ENCODE measurements at places on chromosomes 11 and 22. TPM values are rescaled to one million over a fixed set of nuclear protein-coding genes. Genes with fewer than 3 reads are reported as not detected.

CLDN25 gene
- total RNA-seq, result not detected

PAX6 gene
- not detected for total RNA-seq

DNA sequence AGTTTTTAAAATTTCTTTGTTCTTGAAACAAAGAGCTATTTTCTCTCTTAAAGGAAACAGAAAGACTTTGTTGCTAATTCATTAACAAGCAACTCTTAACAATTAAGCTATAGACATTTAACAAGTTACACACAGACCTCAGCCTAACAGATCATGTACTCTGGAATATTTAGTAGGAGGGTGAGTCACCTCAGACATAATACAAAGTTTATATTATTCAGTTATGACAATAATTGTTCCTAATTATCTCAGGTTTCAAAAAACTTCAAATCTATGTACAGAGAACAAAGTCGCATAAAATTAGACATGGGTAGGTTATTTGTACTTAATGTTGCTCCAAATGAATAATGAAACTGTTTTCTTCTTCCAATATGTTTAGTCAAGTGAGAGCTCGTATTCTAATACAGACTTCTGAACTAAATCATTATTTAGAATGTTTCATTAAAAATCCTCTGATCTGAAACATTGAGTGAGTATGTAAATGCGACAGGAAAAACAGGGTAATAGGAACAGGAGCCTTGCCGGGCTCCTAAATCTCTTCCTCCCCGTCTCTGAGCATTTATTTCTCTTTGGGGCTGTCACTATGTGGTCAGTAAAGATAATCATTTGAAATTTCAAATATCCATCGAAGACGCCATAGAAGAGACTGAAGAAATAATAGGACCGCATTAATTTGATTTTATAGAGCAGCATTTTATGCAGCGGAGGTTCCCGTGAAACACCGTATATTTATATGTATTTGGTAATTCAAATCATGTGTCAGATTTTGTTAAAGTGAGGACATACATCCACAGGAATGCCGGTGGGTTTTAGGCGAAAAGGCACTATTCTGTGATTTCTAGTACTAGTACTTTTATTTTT lies 8.7 kb upstream of the BARX2 start:
- no peak for DNase-seq

DNA sequence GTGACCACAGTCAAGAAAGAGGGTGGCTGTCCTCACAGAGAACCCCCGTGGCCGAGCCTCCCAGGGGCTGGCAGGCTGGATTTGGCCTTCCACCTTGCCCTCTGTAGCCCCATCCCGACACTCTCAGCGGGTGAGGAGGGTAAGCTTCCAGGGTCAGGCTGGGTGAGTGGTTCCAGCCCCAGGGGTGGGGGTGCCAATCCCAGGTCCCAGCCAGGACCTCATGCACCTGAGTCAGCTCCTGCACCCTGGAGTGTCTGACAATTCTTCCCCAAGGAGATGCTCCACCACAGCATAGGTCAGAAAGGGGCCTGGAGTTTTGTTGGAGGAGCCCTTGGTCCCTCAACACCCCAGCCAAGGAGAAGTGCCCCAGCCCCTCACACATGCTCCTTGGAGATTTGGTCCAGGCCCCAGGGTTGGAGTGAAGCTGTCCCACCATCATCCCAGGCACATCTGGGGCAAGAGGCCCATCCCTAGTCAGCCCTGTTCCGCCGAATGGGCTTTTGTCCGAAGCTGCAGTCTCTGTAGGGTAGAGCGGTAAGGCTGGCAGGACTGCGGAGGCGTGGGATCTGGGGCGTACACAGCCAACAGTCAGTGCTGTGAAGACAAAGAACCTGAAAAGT lies 8.4 kb downstream of the LINC01488 start:
- no peak for DNase-seq

DNA sequence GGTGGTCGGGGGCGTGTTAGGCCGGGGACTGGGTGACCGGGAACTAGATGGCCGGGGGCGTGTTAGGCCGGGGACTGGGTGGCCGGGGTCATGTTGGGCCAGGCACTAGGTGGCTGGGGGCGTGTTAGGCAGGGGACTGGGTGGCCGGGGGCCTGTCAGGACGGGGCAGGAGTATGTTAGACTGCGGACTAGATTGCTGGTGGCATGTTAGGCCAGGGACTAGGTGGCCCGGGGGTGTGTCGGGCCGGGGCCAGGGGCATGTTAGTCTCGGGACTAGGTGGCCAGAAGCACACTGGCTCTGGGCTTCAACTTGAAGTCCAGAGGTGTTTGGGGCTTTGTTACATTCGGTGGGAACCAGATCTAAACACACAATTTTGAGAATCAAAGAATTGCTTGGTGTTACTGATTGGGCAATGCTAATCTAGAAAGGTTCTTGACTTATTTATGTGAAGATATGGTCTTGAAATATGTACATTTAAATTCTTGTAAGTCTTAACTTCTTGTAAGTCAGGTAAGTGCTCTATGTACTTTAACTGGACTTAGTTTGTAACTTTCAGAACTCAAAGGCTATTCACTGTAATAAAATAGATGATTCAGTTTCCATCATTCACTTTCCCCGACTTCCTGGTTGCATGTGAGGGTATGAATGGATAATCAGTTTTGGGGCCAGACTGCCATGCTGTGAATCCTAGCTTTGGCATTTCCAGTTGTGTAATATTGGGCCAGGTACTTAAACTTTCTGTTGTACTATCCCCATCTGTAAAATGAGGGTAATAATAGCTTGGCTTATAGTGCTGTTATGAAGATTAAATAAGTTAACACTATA lies 1.1 kb downstream of the EXT2 start:
- DNase-seq, result no peak

CNGA4 gene
- total RNA-seq, result 0.27 TPM

DNA sequence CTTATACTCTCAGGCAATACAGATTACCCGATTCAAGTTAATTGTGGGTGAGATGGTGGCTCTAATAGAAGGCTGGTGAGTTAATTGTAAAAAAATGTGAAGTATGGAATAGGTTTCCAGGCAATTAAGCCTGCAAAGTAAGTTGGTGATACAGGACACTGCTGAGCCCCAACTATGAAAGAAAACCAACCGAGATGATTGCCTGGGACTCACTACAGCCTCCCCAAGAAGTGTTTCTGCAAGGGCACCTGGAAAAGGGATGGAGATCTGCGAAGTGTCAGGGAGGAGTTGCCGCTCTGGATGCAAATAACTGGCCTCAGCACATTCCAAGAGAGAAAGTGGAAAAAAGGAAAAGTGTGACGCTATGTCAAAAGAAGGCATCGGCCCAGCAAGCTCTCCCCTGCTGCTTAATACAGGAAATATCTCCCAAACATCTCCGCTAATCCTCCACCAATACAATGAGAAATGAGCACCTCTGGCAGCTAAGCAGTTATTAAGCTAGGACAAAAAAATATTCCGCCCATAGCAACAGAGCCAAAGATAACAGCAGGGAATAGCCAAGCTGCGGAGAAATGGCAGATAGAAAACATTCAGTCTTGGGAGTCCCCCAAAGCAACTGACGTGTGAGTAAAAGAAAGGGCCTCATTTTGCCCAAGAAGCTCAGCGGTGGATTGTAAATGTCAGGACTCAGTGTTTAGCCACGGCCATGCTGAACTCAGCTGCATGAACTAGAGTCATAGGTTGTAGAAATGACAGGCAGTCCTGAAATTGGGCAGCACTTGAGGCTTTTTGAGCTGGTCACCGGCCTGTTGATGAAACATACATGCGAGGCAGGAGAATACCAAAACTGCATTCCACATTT lies 133.7 kb downstream of the SNX19 start:
- no peak for DNase-seq

DNA sequence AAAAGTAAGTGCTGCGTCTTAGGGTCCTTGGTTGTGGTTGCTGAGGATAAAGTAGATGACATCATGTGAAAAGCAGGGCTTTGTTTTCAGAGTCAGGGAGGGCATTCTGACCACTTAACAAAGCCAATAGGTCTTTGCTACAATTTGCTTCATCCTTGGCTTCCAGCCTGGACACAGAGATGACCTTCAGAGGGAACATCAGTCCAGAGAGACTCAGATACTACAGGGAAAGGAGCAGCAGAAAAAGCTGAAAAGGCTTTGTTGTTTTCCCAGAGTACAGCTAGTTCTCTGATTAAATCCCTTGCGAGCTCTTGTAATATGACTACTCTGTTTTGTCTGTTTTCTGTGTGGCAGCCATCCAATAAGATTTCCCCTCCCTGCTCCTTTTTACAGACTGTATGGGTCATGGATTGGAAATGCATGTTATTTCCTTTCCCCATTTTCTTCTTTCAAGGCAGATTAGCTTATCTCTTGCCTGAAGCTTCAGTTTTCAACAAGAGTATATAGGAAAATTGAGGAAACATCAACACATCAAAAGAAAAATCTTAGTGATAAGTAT lies 31.9 kb downstream of the ATG13 start:
- no peak for DNase-seq

- DNase-seq, result no peak
Measured at GRCh38 chr11:115226556-115226955, 277.7 kb downstream of the CADM1 start.

GRCh38 chr11:128898580-128899344 lies 7.6 kb downstream of the KCNJ5 start:
- no peak for DNase-seq

OR8A1 gene
- total RNA-seq, result not detected

- no peak for DNase-seq
Measured at GRCh38 chr11:78244546-78245255, 56.0 kb downstream of the USP35 start.

DNA sequence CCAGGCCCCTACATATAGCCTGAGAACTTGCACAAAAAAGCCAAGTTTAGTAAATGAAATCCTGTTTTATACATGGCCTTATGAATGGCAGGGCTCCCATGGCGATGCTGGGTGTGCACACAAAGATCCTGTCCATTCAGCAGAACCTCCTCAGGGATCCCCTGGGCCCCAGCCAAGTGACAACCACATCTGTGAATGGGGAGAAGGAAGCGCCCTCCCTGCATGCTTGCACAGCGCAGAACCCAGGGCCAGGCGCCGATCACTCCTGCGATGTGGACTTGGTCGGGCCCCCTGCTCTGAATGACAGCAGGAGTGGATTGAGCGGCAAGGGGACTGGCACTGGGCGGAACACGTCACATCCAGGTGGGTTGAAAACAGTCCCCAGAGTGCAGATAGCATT lies 4.5 kb upstream of the CDC42EP2 start:
- no peak for DNase-seq

- DNase-seq, result no peak
Measured at GRCh38 chr11:19460718-19461405, 220.1 kb upstream of the E2F8 start.

- DNase-seq, result no peak
Measured at GRCh38 chr22:50688448-50688847, 15.8 kb downstream of the SHANK3 start.

- no peak for DNase-seq
Measured at GRCh38 chr11:2968341-2968900, 23.7 kb downstream of the NAP1L4 start.

GRCh38 chr11:120637131-120637530 lies 125.6 kb downstream of the GRIK4 start:
- no peak for DNase-seq

MFNG gene
- total RNA-seq, result 176 TPM

- DNase-seq, result no peak
Measured at GRCh38 chr11:45399166-45399565, 113.0 kb upstream of the SYT13 start.

DNA sequence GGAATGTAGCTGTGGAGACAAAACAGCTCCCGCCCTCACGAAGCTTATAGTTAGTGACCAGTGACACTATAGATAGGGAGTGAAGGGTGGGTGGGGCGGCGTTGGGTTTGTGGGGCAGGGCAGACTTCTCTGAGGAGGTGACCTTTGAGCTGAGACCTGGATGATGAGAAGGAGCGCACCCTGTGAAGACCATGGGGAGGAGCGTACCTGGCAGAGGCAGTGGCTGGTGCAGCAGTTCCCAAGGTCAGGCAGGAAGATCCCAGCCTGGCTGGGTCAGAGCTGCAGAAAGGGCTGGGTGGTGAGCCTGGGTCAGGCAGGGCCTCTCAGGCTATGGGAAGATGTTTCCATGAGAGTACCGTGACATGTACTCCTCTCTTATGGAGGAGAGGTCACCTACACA lies 135.0 kb upstream of the RCN1 start:
- DNase-seq, result no peak

- no peak for DNase-seq
Measured at GRCh38 chr11:76639621-76640020, 30.9 kb downstream of the LRRC32 start.

DMC1 gene
- total RNA-seq, result 2.2 TPM

WEE1 gene
- 23.7 TPM for total RNA-seq

DNA sequence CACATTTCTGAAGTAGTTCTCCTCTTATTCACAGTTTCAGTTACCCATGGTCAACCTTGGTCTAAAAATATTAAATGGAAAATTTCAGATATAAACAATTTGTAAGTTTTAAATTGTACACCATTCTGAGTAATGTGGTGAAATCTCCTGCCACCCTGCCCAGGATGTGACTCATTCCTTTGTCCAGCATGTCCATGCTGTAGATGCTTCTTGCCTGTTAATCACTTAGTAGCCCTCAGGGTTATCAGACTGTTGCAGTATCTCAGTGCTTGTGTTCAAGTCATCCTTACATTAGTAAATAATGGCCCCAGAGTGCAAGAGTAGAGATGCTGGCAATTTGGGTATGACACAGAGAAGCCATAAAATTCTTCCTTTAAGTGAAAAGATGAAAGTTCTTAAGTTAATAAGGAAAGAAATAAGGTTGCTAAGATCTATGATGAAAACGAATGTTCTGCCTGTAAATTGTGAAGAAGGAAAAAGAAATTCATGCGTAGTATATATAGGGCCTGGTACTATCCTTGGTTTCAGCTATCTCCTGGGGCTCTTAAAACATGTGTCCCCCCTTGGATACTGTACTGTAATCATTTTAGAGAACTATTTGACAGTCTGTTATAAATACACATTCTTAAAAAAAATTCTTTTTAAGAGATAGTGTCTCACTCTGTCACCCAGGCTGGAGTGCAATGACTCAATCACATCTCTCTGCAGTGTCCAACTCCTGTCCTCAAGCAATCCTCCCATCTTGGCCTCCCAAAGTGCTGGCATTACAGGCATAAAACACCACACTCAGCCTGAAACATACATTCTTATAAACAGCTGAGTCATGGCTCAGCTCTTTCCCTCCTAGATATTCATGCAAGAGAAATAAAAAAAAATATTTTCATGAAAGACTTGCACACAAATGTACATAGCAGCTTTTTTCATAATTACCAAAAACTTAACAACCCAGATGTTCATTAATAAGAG lies 31.3 kb downstream of the MTNR1B start:
- DNase-seq, result no peak

SLC35E4 gene
- 9.2 TPM for total RNA-seq

- DNase-seq, result no peak
Measured at GRCh38 chr11:70739091-70739490, 340.8 kb downstream of the CTTN start.

APOL5 gene
- not detected for total RNA-seq

Measured in hematopoietic multipotent progenitor cell (in vitro differentiated cells).